ENCODE measurements at places on chromosomes 2 and 18.
A peak's percentile ranks its signal among the peaks of the same experiment; 100 is the strongest.

DNA sequence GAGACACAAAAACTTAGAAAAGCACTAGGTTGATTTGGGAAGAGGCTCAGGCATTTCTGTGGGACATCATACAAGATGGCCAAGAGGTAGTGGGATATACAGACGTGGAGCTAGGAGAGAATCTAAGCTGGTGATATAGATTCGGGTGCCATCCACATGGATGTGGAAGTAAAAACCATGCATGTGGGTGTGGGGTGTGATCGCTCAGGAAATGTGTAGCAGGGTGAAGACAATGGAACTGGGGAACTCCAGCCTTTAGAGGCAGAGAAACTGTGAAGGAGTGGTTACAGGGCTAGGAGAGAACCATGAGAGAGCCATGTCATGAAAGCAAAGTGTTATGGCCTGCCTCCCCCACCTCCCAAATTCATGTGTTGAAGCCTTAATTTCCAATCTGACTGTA, 43.0 kb upstream of the CTLA4 start:
- no peak for DNase-seq

GRCh38 chr2:79717364-79718007, 204.6 kb downstream of the CTNNA2 start:
- no peak for DNase-seq

- DNase-seq, result no peak
Observed at GRCh38 chr2:62547854-62548253, 41.9 kb upstream of the TMEM17 start.

GRCh38 chr2:182615036-182615435, 101.0 kb upstream of the DNAJC10 start:
- no peak for DNase-seq

DNA sequence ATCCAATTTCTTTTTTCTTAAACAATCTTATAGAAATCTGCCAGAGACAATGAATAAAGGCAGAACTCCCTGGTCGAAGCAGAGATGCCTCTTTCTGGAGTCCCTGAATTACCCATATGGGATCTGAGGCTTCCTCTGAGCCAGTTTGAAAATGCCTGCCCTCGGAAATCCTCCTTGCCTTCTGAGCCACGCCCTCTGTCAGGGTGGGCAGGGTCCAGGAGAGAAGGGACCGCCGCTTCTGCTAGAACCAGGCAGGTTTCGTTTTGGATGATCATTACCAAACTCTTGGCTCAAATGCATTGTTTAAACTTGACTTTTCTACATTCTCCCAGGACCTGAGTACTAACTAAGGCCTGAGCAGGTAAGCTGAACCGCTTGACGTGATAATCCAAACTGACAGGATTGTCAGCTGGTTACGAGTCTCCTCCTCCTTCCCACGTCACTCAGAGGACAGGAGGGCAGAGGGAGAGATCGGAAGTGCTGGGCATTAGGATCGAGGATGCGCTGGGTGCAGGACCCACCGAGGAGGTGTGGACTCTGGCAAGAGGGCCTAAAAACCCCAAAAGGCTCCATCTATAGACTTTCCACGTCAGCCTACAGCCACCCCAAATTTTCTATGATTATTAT, 128.4 kb downstream of the KLHL29 start:
- DNase-seq, result peak; percentile 93

DNA sequence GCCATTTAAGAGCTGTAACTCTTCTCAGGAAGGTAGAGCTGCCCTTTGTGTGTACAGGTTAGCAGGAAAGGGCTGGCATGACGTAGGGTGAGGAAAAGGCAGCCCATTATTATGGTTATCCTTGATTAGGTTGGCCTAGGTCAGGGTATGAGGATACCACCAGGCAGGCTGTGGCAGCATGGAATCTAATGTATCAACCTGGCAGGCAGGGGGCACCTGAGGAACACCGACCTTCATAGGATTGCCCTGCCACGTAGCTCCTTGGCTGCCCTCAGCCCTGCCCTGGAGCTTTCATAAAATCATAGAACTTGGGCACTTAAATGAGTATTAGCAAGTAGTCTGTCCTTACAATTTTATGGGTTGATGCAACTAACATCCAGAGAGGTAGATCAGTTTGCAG, 261.6 kb downstream of the LTBP1 start:
- DNase-seq, result no peak

DNA sequence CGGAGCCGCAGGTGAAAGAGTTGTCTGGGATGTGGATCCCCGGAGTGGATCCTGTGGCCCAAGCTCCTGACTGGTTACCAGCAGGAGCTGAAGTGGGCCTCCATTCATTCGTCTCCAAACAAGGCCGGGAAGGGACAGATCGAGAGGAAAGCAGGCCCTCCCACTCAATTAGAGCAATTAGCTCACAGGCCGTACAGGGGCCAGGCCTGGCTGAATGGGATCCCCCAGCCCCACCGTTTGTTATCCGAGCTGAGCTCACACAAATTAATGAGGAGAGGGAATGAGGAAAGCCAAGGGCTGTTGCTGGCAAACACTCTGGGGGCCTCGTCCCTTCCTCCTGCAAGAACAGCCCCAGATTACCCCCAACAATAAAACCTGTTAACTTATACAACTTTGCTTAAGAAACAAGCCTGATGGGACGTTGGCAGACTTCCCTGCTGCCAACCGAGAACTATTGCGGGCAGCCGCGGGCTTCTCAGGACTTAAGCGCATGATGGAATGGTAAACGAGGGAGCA, 338.0 kb downstream of the BCL11A start:
- peak; percentile 61 for DNase-seq

- DNase-seq, result no peak
Observed at GRCh38 chr2:20451341-20451740, 4.5 kb downstream of the RHOB start.

- DNase-seq, result no peak
Observed at GRCh38 chr2:107187870-107188269, 301.9 kb upstream of the ST6GAL2 start.

- DNase-seq, result no peak
Observed at GRCh38 chr2:27705851-27706622, 42.3 kb downstream of the SLC4A1AP start.

DNA sequence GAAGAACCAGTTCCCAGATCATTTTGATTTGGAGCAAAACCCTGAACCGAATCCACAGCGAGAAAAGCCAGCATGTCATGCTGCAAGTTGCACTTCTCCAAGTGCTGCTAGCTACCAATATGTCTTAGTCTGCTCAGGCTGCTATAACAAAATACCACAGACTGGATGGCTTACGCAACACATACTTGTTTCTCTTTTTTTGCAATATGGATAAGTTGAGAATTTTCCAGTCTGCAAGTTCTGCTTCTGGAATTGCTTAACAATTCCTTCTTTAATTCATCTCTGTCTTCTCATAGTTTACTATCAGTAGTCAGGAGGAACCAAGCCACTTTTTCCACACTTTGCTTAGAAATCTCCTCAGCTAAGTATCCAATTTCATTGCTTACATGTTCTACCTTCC, 105.9 kb upstream of the RBBP8 start:
- DNase-seq, result no peak

- no peak for DNase-seq
Observed at GRCh38 chr2:240579771-240580614, 6.5 kb upstream of the CAPN10 start.

DNA sequence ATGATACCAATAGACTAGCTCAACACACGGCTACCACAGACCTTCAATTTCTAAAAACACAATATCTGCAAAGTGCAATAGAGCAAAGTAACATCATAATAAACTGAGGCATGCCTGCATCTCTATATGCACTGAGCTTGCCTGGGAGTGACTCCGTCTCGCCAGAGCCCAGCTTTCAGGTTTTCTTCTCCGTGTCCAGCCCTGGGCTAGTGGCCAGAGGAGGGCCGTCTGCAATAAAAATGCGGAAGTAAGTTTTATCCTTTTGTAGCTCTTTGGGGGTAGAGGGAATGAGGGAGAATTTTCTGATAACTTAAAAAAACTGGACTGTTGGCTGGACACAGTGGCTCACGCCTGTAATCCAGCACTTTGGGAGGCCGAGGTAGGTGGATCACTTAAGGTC, 41.0 kb upstream of the GPR17 start:
- no peak for DNase-seq
